AG08395 (cell line): ENCODE measurements at places on chromosomes 4 and X.

GRCh38 chr4:168059251-168059650, 33.1 kb upstream of the ANXA10 start:
- no peak for DNase-seq

- no peak for DNase-seq
These were observed 40.8 kb downstream of the LAMP2 start for GRCh38 chrX:120428309-120428708.

DNA sequence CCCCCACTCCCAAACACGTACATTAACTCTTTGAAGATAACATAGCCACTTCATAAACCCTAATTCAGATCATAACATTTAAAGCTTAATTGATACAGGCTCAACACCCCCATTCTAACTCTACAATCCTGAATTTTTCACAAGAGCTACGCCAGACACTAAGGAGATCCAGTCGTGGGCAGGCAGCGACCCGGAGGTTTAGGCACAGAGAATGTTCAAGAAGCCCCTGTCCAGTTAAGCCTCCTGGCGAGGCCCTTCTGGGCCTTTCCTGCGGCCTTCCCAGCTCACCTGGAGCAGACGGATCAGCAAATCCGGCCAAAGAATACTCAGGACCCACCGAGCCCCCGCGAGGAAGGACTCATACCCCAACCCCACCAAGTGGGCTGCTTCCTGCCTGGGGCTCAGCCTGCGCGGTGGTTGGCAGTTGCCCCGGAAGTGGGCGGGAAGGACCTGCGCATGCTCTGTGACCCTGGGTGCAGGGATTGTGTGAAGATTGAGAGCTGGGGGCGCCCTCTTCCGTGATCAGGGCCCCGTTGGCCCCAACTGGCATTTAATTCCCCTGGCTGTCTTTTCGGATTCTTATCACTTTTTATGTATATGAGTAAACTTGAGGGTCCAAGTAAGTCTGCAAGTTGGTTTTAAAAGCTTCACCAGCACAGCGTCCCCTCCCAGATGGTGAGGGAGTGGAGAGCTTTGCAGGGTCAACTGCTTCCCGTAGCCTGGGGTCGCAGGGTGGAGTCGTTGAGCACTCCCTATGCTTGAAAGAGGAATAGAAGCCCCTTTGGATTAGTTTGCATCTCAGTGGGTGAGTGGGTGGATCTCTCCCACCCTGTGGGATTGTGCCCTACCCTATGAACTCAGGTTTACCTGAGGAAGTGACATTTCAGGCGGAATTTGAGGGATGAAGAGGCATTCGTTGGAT, at the start of gene TRIM61:
Gene TRIM61 (minus strand): TSS at position 415 of the 922 bp plus-strand sequence. CDS start 7,655 bp downstream, outside the sequence.
- DNase-seq = peak; percentile 78

- DNase-seq = no peak
These were observed 1480.8 kb downstream of the TECRL start for GRCh38 chr4:62928483-62928882.

GRCh38 chr4:7771056-7771455, 168.6 kb downstream of the AFAP1 start:
- DNase-seq = no peak

- DNase-seq = no peak
These were observed 62.8 kb downstream of the PPP3CA start for GRCh38 chr4:101284546-101284945.

GRCh38 chr4:184016759-184017668, 111.9 kb downstream of the STOX2 start:
- no peak for DNase-seq

DNA sequence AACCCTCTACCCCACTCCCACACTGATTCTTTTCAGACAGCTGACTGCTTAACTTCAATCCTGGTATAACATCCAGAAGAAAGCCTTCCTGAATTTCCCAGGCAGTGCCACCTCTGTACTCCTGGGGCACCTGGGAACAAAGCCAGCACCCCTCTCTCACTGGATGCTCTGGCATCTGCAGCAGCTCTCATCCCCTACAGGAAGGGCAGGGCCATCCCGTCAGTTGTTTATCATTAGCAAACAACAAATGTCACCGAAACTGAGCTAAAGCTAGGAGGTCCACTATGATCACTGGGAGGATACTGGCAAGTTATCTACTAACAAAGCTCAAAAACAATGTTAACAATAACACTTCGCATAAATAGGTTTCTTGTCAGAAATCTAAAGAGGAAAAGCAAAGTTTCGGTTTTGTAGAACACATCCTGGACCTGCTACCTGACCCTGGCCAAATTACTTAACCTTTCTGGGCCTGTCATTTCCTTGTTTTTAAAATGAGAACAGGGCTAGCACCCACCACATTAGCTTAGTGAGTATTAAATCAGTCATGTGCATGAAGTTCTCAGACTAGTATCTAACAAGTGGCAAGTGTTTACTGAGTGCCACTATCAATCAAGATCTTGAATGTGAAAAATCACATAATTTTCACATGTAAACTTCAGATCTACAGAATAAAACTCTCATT, 86.6 kb downstream of the NR3C2 start:
- DNase-seq = no peak

DNA sequence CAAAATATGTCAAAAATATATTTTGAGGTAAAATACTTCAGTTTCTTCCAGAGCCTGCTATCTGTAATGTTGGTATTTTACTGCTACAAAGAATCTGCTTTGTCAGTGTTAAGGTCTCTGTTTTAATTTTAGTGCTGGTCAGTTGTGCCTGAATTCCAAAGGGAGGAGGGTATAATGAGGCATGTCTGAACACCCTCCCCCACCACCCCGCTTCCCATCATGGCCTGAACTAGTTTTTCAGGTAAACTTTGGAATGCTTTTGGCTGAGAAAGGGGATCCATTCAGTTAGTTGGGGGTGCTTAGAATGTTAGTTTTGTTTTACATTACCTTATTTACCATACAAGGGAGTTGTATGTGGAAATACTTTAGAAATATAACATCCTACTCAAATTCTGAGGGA, 158.5 kb downstream of the MID1IP1 start:
- DNase-seq = no peak
